Activated T-cell treated with anti-CD3 and anti-CD28 coated beads, Interleukin-2, amount 50 U/mL, for 72 hours (primary cell): ENCODE measurements at places on chromosomes 5 and 9. TPM values are rescaled to one million over a fixed set of nuclear protein-coding genes. Genes with fewer than 3 reads are reported as not detected.
A peak's percentile ranks its signal among the peaks of the same experiment; 100 is the strongest.

PIP5KL1 gene
- total RNA-seq, result 4.4 TPM

NPR3 gene
- total RNA-seq, result 0.24 TPM

DNA sequence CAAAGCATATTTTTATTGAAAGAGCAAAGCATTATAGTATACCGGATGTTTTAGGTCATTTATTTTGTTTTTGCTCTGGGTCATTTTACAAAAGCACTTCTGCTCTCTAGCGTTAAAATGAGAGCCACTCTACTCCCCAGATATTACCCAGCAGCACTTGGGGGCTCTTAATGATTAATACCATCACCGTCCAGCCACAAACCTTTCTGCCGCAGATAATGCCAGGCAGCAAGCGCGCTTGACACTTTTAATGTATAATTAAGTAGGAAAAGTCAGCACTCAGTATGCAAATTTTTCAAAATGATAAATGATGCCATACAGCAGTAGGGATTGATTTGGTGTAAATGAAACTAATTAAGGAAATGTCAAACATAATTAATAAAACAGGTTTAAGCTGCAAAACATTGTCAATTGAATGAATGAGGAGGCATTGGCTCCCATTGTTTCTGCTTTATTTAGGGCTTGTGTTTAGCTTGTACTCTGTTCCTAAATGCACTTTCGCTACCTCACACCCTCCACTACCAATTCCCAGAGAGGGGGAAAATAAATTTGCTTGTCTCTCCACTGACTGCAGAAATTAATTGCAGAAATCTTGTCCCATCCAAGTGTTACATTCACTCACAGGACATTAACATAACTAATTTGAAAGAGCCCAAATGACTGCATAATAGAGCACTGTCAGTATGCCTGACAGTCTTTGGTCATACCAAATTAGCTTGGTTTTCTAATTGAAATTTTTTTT, 358.8 kb upstream of the ARRDC3 start:
- H3K27me3 ChIP-seq, result no peaks in the 10 kb centered on the region
- H3K4me1 ChIP-seq, result no peaks in the 10 kb centered on the region
- no peak overlapping the region for H3K4me3 ChIP-seq
- no peaks in the 10 kb centered on the region for H3K36me3 ChIP-seq
- no peak for DNase-seq

DNA sequence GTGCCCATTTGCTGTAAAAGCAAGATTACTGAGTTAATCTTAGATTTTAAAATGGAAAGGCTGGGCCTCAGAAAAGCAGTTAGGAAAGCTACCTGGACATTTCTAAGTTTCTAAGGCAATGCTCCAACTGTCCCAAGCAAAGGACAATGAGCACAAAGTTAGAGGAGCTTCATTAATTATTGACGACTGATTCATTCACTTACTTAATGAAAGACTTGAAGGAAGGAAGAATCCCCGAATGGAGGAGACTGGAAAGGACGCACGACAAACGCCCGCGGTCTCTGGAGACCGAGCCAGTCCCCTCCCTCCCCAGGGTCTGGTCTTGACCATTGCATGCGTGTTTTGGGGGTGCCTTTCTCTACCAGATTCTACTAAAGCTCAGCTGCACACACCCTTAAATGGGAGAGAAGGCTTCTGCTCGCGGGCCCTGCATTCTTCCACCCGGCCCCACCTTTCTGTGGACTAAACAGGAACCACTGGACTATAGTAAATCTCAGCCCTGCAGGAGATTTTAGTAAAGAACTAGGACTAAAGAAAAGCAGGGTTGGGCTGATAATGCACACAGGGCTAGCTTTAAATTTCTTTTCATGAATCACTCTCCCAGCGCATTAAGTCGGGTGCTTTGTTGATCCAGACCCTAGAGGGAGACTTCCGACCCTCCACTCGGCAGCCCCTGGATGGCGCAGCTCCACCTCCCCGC, 44.8 kb downstream of the CTSL start:
- H3K4me1 ChIP-seq, result peaks cover 4% of the 10 kb centered on the region
- no peak overlapping the region for H3K4me3 ChIP-seq
- H3K36me3 ChIP-seq, result no peaks in the 10 kb centered on the region
- DNase-seq, result no peak
- no peak overlapping the region for H3K27ac ChIP-seq
- H3K27me3 ChIP-seq, result peaks cover 19% of the 10 kb centered on the region

- H3K27me3 ChIP-seq, result no peaks in the 10 kb centered on the region
- peaks cover 46% of the 10 kb centered on the region for H3K4me1 ChIP-seq
- DNase-seq, result peak; percentile 34
These were observed 1.3 kb downstream of the ERBIN start for GRCh38 chr5:65927503-65928321.

DNA sequence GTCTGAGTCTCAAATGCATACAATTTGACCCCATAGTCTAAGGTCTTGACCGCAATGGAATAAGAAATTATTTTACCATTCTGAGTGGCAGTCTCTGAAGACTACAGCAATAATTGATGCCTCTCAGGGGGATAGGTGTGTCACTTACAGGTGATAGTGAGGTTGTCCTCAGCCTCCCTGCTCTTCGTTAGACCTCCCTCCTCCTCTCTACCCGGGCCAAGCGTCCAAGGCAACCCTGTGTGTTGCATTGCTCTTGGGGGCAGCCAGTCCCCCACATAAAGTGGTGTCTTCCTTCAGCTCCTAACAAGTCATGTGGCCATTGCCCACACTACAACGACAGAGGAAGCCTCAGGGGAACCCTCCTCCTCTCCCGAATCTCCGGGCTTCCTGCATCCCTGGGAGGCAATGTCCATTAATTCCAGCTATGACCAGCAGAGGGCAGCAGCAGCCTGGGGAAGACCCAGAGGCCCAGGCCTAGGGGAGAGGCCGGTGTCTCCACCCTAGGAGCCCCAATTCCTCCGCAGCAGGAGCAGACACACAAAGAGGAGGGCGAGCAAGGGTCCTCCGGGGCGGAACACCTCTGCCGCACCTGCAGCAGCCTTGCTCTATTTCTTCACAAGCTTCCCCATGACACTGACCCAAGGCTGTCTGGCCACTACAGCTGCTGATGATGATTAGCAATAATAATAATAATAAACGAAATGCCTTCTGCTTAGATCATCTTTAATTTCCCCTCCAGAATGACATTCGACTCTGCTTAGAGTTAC, 134.8 kb downstream of the KCNIP1 start:
- no peak overlapping the region for H3K27ac ChIP-seq
- H3K4me1 ChIP-seq, result peaks cover 8% of the 10 kb centered on the region
- H3K27me3 ChIP-seq, result peaks cover 8% of the 10 kb centered on the region
- H3K4me3 ChIP-seq, result no peak overlapping the region
